ENCODE measurements at places on chromosomes 1 and 21.

DNA sequence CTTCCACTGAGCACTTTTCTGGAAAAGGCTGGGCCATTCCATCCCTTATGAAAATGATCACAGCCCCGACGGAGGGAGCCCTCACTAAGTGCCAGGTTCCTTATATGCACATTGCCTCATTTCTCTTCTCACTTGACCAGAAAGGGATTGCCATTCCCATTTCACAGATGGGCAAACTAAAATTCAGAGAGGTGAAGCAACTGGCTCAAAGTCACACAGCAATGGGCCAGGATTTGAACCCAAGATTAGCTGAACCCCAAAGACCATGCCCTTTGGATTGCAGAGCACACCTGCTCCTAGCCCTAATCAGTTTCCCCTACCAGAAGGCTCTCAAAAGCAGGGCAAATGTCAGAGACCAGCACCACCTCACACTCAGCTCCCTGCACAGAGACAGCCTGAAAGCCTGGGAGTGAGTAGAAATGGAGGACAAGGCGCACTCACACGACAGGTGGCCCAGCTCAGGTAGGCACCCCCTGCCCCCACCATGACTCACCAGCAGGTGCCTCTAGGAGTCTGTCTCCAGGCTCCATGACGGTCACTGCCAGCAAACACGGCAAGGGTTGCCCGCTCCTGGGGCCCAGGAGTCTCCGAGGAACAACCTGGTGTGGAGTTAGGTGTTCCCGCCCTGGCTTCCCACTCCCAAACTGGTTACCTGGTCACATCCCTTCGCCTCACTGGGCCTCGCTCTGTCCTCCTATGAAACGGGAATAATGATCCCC, 21.7 kb downstream of the SDC3 start:
- no peak for DNase-seq

DNA sequence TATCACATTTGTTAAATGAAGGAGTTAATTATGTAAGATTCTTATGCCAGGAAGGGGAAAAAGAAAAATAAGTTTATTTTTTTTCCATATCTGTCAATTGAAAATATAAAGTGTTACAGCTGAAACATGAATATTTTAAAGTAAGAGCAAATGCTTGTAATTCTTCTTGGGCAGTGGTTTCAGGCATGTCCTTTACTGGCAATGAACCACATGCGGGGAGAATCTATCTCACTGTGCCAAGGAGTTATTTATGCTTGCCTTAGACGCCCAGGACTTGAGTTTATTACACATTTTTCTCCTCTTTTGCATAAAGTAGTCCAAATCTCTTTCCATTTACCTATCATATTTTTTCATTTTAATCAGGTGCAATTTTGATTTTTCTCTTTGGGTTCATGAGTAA, 207.8 kb upstream of the NRIP1 start:
- no peak for DNase-seq

DNA sequence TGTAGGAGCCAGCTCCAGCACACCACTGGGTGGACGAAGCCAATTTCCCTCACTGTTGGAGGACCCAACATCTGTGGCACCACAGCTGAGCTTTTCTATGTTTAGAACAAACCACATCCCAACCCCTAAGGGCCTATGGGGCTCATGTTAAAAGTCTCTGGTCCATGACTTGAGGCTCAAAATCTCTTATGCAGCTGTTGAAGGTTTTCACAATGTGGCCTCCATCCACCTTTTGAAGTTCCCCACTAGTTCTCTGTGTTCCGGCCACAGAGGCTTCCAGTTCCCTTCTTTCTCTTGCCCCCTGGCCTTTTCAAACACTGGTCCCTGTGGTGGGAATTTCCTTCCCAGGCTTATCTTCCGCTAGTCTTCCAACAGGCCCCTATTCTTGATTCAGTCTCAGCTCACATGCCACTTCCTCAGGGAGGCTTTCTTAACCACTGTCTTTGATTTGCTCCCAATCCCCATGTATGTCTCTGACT, 3.9 kb upstream of the IFNLR1 start:
- DNase-seq = no peak

- no peak for DNase-seq
Measured at GRCh38 chr1:198165927-198166647, 9.3 kb downstream of the NEK7 start.

DNA sequence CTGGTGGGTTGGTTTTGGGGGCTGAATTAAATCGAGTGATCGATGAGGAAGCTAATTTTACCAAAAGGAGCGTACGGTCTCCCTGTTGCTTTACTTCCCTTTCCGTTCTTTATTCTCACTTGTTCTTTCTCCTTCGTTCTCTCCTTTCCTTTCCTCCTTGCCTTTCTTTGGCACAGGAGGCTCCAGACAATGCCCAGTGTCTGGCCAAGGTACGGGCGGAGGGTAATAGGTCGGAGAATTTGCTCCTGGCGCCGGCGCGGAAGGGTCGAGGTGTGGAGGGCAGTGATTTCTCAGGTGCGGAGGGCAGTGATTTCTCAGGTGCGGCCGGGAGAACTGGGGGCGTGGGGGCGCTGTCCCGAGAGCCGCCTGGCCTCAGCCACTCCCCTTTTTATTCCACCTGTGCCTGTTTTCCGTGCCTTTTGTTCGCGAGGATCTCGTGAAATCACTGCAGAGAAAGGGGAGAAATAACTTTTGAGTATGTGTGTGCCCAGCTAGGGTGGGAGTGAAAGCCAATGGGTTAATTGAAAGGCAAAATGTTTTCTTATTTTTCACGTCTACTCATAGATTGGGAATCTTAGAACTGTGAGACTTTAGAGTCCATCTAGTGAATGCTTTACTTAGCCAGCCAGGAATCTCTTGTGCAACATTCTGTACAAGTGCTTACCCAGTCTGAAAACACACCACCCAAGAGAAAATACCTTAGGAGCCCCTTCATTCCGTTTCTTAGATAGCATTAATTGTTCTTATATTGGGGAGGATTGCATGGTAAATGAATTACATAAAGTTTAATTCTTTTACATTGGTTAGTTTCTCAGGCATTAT, 1.3 kb downstream of the FNBP1L start:
- peak; percentile 26 for DNase-seq

- DNase-seq = no peak
Measured at GRCh38 chr1:29875557-29876028, 639.3 kb downstream of the PTPRU start.

GRCh38 chr1:173112129-173112528, 61.4 kb upstream of the TNFSF18 start:
- no peak for DNase-seq

- DNase-seq = no peak
Measured at GRCh38 chr1:40847023-40847745, 15.0 kb downstream of the CITED4 start.

DNA sequence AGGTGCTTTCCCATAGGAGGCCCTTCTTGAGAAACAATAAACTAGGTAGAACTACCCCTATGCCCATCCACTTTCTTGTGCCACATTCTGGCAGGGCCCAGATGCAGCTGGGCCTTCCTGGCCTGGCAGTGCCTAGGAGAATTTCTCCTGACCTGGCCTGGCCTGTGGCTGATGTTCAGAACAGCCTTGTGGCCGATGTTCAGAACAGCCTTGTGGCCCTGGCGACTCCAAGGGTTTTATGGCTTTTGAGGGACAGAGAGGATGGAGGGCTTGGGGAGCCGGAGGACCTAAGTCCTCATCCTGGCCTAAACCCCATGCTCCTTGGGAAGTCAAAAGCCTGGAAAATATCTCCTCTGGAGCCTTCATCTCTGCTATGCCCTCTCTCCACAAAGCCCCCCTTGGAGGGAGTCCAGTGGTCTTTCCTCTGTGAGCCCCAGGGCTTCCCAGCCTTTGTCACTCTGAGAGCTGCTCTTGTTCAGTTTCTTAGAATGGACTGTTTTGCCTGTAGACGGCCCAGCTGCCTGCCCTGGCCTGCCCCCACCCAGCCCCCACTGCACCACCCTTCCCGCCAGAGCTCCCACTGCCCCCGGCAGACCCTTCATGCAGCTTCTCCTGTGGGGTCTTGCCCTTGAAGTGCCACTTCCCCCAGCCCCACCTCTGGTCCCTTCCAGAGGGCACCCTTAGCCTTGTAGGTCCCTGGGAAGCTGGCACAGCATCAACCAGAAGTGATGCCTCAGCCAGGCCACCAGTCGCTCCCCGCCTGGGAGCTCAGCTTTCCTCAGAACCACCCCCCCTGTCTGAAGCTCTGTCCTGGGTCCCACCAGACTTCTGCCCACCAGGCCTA, 7.0 kb downstream of the GPR37L1 start:
- no peak for DNase-seq

GRCh38 chr1:91546301-91546581, 45.6 kb downstream of the CDC7 start:
- DNase-seq = no peak

GRCh38 chr1:14897080-14897449, 256.5 kb upstream of the TMEM51 start:
- peak; percentile 21 for DNase-seq

DNA sequence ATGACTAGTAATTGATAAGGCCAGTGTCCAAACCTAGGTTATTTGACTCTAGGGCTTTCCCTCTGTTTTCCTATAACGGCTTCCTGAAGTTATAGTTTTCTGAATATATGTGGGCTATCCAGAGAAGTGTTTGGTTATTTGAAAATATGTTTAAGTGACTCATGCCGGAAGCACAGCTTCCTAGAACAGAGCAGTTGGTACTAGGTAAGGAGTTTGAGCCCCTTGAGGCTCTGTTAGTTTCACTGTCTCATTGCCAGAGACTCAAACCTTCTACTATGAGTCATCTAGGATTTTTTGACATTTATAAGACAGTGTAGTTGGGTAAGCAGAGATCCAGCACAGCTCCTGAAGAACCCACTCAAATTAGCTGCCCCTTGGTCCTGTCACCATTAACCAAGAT, 27.1 kb upstream of the LEPR start:
- DNase-seq = no peak

DNA sequence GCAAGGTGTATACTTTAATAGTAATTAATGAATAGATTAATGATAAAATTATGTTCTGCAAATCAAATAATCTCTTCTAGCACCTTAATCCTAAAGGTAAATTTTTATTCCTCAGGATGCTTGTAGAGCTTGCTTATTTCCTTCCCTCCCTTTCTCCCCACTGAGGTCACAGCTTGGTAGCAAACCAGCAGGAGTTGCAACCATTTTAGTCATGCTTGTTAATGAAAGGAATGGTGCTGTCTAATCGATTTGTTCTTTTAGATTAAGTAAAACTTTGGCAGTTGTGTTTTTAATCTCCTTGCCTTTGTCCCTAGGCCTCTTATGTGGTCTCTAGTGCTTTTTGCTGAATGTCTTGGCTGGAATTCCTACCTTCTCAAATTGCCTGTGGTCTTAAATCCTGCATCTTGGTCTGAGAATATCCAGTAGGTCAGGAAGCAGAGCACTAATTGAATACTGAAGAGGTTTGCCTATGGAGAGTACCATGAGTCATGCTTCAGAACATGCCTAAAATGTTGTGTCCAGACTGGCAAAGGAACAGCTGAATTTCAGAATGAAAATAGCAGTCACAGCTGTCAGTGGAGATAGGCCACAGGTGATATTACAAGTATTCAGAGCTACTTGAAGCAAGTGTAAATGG, 36.3 kb upstream of the RWDD3 start:
- DNase-seq = no peak

DNA sequence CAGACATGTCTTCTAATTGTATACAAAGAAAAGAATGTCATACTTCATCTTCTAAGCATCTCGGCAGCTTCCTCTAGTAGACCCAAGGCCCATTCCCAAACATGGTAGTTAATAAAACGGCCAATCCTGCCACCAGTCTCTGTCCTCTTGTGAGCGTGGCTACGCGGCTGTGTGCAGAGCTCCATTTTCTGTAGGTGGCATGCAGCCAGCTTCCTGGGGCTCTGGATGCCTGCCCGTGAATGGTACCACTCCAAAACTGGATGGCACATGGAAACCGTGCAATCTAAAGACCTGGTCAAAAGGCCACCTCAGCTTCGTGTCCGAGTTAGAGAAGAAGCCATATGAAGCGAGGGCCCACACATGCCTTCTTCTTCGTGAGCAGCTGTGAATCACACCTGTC, 110.7 kb downstream of the SIPA1L2 start:
- no peak for DNase-seq

DNA sequence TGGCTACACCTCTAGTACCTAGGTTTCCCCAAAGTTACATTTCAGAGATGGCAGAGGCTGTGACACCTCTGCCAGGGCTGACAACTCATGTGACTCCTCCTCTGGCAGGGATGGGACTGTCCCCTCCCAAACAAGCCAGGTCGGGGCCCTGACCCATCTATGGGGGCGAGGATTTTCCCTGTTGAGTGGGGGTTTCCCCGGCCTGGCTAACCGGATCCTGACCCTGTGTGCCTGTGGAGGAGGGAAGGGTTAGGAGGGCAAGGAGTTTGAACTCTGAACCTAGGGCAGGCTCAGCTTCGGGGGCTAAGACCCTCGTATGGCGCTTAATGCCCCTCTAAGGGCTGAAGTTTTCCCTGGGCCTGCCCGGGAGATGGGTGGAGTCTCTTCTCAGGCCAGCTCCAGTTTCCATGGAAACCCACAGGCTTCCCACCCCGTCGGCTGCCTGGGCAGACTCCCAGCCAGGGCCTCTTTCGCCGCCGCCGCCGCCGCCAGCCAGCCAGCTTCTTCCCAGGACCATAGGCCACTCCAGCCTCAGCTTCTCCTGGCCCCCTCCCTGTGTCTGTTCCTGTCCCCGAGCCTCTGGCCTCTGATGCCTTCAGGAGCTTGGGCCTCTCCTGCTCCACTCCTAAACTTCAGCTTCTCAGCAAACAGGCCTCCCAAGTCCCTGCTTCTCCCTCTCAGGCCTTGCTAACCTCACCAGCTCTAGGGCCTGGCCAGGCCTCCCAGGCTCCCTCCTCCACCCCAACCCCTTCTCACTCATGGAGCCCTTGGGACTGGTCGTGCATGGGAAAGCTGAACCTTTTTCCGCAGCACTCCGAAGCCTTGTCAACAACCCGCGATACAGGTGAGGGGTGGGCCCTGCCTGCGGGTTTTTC, at the start of gene BTBD19:
TSS of gene BTBD19 (plus strand) at position 461 of the 875 bp plus-strand sequence. CDS start at position 759, 298 bp downstream.
- DNase-seq = peak; percentile 36
